ENCODE measurements at places on chromosomes 1 and 21. TPM values are rescaled to one million over a fixed set of nuclear protein-coding genes. Genes with fewer than 3 reads are reported as not detected.

Gene PFKFB2
- 5.0 TPM for total RNA-seq

Gene SYTL1
- total RNA-seq = 81.0 TPM

Gene HSD11B1
- total RNA-seq = not detected

Gene LRRC3
- 3.4 TPM for total RNA-seq

Gene TMEM82
- not detected for total RNA-seq

Gene PALMD
- not detected for total RNA-seq

Gene PRKAA2
- not detected for total RNA-seq

Gene THBS3
- total RNA-seq = 15.0 TPM

Gene TMOD4
- 2.2 TPM for total RNA-seq

Gene AK2
- total RNA-seq = 206 TPM

Gene DNALI1
- total RNA-seq = not detected

Gene TSSK3
- total RNA-seq = 0.21 TPM

Gene LAD1
- total RNA-seq = not detected

All from activated CD8-positive, alpha-beta T cell treated with anti-CD3 and anti-CD28 coated beads, Interleukin-2, amount 10 ng/mL, durations not matched to agents 7 days and 5 days (primary cell).